ENCODE measurements at places on chromosomes 13 and 19.

DNA sequence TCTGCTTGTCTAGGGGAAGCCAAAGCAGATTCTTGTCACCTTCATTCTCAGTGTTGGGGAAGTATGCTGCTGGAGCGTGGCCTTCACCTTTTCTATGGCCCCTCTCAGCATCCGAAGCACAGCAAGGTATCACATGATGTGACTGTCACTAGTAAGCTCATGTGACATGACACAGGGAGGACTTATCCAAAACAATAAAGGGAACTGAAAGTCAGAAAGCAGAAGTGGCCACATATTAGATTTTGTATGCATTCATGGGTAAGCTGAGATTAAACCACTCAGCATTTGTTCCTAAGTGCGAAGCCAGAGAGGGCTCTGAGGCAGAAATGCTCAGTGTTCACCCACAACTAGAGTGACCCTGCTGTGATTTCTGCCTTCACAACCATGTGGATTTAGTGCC is 72.8 kb upstream of the PCDH8 start:
- DNase-seq = no peak

DNA sequence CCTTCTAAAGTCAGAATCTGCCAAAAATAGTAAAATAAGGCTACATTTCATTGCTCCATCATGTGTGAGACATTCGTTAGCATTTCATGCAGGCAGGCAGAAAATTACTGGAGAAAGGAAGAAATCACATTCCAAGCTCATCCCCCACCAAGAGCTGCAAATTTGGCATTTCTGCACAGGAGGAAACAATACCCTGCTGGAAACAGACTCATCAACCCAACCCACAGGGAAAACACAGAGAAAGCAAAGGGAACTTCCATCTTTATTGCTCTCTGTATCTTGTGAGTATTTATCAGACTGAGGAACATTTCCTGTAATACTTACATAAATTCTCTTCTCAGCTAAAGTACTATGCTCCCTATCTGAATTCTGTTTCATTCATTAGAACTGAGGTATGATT is 95.7 kb downstream of the KCTD12 start:
- no peak for DNase-seq

DNA sequence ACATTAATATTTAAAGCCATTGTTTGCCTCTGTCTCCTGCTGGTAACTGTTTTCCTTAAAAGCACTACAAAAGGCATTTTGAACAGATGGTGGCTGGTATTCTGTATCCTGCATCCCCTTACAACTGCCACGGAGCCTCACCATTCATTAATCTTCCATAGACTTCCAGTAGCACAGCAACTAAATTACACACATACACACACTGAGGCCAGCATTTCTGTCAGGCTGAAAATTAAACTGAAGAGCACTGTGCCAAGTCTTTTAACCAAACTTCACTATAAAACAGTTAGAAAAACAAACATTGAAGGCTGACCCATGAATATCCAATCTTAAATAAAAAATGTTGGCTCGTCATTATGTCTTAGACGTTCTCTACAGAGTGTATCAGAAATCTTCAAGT is 697.8 kb downstream of the DACH1 start:
- DNase-seq = no peak

GRCh38 chr13:73781384-73781783 is 352.8 kb downstream of the KLF12 start:
- DNase-seq = no peak

DNA sequence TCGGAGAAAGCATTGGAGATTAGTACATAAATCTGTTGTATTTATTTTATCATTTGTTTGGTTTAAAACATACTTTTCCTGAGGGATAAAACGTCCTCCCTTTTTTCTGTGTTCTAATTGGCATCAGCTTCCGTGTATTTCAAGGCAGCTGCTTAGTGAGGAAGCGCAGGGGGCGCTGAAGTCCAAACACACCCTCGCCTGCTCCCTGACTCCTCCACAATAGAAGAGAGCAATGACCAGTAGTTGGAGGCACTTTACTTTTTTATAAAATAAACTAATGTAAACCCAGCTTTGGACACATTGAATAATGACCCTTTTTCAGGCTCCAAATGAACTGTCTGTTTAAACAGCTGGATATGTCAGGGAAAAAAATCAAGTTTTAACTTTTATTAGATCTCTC is 79.9 kb downstream of the RNASEH2B start:
- no peak for DNase-seq

DNA sequence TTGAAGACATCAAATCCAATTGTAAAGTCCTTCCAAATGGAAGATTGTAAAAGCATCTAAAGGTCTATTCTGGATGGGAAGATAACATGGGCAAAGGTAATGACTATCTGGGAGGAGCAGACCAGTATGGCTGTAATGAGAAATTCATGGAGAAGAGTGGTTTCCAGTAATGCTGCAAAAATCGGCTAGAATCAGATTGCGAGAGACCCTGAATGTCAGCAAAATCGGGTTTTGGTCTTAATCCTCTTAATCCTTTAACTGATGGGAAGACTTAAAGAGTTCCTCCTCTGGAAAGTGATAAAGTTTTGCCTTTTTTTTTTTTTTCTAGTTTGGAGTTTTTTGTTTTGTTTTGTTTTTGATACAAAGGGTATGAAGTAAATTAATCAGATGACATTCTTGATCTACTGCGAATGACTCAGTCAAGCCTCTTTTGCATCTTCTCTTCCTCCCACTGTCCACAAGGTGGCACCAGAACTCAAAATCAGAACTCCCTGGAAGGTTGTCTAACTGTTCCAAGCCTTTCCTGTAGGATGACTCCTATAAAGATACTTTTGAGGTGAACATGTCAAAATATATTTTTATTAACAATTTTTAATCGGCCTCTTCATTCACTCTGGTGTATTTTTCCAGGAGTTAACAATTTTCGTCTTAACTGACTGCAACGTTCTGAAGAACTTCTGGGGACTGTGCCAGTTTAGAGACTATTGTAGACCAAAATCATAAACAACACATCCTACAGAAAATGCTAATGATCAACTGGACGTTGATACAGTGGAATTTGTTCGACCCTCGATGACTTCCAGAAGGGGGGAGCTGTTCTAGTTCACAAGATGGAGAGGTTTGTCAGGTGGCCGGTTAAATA is 213.3 kb upstream of the MIR17HG start:
- peak; percentile 2 for DNase-seq

GRCh38 chr19:49161987-49162386 is 4.4 kb downstream of the TRPM4 start:
- DNase-seq = no peak

DNA sequence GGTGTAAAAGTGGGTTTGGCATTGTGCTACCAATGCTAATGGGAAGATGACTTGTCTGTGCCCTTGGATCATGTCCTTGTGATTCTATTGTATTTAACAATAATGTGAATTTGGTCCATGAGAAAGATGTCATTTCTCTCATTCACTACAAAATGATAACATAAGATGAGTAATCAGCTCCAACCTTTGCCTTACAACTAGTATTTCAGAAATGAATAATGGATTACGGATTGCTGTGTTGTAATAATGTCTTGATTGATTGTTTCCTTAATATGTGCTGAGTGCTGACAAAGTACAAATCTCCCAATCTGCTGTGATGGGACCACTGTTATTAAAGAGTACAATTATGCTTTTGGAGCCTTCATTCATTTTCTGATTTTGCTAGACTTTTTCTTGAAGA is 375.0 kb downstream of the PCDH9 start:
- no peak for DNase-seq

DNA sequence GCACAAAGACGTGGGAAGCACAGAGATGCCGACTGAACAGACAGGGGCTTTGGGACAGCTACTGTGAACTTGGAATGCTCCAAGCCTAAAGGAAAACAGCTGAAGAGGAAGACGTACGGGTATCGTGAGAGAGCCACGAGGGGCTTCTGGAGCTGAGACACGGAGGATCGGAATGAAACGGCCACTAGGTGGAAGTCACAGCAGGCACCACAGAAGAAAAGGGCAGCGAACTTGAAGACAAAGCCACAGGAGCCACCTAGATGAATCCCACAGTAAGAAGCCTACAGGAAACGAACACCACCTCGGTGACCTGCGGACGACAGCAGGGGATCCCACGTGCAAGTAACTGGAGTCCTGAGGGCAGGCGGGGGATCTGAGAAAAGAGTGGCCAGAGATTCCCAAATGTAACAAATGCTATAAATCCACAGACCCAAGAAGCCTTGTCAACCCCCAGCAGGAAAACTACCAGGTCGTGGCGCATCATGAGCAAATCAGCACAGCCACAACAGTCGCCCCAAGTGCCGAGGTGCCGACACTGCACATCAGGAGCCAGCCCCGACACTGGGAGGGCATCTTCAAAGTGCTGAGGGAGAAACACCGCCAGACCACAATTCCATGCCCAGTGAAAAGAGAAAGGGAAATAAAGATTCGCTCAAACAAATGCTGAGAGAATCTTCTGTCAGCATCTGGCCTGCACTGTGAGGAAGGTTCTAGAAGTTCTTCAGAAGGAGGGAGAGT is 39.3 kb upstream of the ISYNA1 start:
- no peak for DNase-seq

DNA sequence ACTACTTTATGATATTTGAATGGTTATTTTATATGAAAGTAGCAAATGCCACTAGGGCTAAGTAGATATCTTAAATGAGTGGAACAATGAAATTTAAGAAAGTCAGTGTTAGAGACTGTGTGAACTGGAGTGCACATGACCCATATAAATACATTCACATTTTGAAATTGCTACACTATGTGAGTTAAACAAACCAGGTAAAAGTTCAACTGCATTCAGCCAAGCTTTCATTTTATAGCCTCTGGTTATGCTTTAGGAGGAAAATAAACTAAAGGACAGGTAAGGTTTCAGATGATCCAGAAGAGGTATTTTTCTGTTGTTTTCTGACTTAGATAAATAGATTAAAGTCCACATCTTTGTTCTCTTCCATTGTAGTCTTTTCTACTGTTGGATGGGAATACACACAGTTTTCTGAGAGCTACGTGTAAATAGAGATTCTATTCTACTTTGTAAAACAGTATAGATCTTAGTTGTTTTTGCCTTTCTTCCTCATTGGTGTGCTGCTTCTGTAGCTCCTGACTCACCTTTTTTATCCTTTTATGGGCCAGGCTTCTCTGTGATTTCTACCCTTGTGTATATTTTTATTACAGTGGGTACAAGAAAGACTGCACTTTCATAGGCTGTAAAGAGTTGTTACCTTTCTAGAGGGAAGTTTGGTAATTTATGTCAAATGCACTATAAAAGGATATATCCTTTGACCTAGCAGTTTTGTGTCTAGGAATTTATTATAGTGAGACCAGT is 54.6 kb upstream of the KCTD4 start:
- DNase-seq = no peak

- DNase-seq = no peak
Observed at GRCh38 chr19:35913589-35913988, 5.5 kb upstream of the TYROBP start.
